ENCODE measurements at places on chromosomes 13 and 19.

DNA sequence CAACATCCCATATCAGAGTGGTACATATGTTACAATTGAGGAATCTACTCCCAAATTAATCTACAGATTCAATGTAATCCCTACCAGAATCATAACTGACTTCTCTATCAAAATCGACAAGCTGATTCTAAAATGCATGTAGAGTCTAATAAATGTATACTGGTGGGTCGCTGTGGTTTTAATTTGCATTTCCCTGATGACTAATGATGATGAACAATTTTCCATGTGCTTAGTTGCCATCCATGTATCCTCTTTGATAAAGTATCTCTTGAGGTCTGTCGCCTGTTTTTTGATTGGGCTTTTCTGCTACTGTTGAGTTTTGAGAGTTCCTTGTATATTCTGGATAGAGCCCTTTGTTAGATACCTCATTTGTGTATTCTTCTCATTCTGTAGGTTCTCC lies 43.8 kb downstream of the KLF12 start:
- DNase-seq, result no peak

- no peak for DNase-seq
Measured at GRCh38 chr19:35468637-35469036, 20.6 kb downstream of the FFAR2 start.

GRCh38 chr19:32682317-32682716 lies 6.7 kb downstream of the RGS9BP start:
- no peak for DNase-seq

- DNase-seq, result no peak
Measured at GRCh38 chr13:111461445-111462149, 141.2 kb downstream of the TEX29 start.

DNA sequence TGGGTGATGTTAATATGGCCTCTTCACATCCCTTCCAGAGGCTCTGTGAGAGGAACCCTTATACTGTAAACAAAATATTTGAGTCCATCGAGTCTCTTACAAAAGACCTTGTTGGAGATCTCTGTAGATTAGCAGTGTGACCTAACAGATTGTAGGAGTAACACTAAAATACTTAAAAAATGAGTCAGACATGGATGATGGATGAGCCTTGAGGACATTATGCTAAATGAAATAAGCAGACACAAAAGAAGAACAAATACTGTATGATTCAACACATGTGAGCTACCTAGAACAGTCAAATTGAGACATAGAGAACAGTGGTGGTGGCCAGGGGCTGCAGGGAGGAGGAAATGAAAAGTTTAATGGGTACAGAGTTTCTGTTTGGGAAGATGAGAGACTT lies 152.2 kb upstream of the UBL3 start:
- no peak for DNase-seq

- DNase-seq, result no peak
Measured at GRCh38 chr19:6099033-6099432, 11.3 kb downstream of the RFX2 start.
